ENCODE measurements at places on chromosomes 5 and 9.

DNA sequence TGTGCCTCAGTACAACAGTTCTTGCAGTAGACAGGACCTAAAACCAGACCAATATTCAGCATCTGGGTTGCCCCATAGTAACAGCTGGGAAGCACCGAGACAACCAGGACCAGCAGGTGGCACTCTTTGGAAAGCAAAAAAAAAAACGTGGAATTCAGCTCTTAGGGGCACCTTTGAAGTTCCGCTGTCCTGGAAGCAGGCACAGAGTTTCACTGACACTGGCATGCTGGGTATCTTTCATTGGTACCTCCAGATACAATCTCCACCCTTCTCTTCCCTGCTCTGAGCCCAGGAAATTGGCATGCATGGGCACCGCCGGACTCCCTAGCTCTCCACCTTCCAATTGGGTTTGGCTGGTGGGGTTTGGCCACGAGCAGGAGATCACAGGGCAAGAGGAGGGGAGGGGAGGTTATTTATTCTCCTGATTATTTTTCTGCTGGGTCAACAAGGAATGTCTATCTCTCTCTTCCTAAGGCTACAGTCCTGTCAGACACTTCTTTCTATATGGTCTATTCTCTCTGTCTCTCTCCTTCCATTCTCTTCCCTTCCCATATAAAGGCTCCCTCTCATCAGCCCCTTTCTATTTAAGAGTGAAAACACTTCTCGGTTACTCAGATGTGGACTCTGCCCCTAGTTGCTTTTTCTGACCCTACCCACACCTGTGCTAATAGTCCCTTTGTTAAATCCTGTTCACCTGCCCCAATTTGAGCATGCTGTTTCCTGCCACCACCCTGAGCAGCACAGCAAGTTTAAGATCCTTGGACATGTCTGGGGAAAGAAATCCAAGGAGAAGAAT, 1.9 kb upstream of the IDNK start:
- DNase-seq, result peak; percentile 30

DNA sequence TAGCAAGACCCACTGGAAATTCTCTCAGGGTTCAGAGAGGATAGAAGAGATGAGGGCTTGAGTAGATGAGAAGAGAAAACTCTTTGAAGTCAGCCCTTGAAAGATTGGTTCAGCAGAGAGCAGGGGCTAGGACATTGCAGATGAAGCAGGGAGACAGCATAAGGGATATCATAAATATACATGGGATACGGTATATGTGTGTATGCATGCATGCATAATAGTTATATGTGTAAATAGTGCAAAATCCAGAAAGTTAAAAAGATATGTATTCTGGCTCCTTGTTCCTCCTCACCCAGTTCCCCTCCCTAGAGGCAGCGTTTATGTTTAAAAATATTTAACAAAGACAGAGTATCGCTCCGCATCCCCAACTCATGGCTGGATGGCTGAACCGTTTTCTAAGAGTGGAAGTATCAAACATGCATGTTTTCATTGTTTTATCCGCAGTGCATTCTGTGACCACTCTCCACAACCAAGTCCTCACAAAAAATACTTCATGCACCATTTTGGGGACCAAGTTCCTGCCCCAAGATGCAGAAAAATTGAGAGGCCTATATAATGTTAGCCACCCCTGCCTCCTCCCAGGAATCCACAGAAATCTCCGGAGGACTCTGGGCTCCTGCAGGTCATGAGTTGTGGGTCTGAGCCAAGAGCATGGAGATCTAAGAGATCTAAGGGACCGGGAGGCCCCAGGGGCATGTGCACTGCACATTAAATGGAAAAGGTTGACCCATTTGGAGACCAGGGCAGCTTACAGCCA, 119.5 kb downstream of the MTX3 start:
- DNase-seq, result no peak

GRCh38 chr9:94153905-94154304, 69.6 kb downstream of the PTPDC1 start:
- no peak for DNase-seq

- DNase-seq, result no peak
Measured at GRCh38 chr9:131060900-131061630, 35.3 kb upstream of the AIF1L start.

DNA sequence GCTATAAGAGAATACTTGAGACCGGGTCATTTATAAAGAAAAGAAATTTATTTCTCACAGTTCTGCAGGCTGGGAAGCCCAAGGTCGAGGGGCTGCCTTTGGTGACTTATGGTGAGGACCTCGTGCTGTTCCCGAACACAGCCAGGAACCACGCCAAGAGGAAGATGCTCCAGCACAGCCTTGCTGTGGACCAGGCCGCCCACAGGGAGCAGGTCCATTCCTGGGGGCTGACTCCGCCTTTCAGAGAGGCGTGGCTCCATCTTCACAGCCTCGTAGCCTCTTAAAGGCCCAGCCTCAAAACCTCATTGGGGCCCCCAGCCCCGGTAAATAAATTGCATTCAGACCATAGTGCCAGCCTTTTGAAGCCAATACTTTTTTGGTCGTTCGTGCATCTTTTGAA, 93.5 kb upstream of the CACNA1B start:
- no peak for DNase-seq

DNA sequence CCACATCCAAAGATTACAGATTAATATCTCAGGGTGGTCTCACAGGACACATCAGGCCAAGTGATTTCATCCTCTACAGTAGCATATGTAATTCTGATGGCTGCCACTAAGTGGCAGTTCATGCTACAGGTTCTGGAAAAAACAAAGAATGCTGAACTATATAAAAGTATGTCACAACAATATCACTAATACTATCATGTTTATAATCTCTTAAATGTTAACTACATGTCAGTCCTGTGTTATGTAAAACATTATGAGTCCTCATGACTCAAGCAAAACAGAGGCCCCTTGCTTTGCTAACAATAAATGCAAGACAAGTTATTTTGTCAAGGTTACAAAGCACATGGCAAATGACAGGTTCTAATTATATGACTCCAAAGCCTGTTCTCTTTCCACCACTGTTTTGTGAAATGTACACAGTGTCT, 233.2 kb downstream of the FBXL17 start:
- peak; percentile 15 for DNase-seq

GRCh38 chr5:11429254-11429653, 475.0 kb downstream of the CTNND2 start:
- peak; percentile 14 for DNase-seq

- DNase-seq, result no peak
Measured at GRCh38 chr5:963310-963672, 45.3 kb upstream of the NKD2 start.

DNA sequence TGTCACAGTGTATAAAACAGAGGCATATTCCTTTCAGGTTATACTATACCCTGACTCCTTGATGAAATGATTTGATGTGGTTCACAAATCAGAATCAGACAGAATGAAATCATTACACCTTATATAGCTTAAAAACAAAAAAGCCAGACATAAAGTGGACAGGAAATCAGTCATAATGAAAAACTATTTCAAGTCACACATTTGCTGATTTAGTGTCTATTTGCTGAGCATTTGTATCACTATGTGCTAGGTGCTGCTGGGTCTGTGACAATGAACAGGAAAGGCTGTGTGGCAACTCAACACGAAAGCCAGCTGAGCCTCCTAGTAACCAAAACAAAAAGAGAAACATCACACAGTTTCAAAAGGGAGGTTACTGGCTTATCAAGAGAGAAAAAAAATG, 194.0 kb downstream of the EFNA5 start:
- no peak for DNase-seq

DNA sequence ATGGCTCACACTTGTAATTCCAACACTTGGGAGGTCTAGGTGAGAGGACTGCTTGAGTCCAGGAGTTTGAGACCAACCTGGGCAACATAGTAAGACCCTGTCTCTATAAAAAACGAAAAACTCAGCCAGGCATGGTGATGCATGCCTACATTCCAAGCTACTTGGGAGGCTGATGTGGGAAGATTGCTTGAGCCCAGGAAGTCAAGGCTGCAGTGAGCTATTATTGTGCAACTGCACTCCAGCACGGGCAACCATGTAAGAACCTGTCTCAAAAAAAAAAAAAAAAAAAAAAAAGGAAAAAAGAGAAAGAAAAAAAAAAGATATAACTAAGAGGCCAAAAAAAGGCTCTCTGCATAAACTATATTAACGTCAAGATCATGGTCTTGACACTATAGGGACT, 27.3 kb downstream of the GIN1 start:
- DNase-seq, result no peak

- DNase-seq, result no peak
Measured at GRCh38 chr5:128121651-128122050, 38.1 kb downstream of the SLC12A2 start.

DNA sequence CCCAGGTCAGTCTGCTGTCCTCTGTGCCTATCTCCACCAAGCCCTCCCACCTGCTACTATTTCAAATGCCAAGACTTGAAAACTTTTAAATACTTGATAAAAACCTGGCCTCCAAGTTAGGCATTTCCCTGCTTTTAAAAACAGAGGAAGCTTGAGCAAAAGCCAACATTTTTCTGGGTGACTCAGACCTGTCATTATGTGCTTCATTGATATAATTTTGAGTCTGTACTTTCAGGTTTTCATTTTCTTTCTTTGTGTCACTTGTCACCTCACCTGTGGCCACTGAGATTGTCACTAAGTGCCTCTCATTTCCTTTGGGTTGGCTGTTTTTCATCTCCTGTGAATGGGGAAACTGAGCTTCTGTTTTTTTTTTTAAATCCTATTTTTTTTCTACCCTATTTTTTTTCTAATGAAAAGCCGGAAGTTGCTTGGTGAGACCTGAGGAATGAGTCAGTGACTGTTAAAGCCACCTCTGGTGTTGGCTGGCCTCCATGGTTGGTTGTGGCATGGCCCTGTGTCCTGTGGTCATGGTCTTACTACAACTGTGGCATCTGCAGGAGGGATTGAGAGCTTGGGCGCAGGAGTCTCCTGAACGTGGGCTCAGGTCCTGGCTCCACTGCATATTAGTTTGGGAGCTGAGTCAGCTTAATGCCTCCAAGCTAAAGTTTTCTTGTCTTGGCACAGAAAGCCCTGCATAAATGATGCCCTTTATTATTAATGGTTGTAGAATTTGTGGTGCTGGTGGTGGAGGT, 56.7 kb downstream of the ARHGAP26 start:
- no peak for DNase-seq

DNA sequence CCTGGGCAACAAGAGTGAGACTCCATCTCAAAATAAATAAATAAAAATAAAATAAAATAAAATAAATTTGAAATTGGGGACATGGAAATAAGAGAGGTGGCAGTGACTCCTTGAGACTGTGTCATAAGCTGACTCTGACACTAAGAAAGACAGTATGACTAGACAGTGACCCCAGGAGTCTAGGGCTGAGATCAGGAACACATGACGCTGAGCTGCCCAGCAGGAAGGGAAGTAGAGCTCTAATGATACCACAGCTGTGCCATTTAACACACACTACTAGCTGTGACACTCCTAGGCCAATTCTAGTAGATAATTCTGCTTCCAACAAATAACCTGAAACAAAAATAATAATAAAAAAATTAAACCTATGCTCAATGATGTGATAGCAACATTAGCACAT, 293.0 kb downstream of the SEC61B start:
- DNase-seq, result no peak

DNA sequence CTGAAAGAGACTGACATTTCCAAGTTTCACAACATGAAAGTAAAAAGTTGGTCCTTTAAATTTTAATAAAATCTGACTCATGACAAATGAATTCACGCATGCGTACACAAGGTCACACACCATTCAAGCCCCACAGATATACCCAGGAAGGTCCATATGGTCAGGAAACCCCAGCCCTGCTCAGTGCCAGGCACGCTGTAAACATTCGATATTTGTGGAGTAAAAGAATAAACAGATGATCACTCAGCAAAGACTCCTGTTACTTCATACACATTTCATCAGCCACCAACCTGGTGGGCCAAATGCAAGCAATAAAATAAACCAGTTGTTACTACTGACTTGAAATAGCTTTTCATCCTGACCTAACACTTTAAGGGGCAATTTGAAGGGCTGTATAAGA, 158.0 kb upstream of the RETREG1 start:
- no peak for DNase-seq

GRCh38 chr9:35749515-35750255, 598 bp downstream of the RGP1 start:
- no peak for DNase-seq

GRCh38 chr5:1021136-1021968, 12.8 kb downstream of the NKD2 start:
- DNase-seq, result no peak

DNA sequence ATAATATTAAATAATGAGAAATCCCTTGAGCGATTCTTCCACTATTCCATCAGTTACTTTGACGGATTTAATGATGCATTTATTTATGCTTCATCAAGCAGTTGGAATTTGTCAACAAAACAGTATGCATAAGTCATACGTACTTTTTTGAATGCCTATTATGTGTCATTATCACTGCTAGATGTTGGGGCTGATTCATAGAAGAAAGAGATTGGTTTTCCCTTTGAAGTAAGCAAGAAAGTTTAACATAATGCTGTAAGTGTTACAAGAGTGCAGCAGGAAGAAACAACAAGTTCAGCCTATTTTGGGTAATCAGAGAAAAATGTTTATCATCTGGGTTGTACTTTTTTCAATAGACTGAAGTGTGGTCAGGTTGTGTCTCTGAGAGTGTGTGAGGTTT, 121.2 kb upstream of the RANBP3L start:
- DNase-seq, result no peak

DNA sequence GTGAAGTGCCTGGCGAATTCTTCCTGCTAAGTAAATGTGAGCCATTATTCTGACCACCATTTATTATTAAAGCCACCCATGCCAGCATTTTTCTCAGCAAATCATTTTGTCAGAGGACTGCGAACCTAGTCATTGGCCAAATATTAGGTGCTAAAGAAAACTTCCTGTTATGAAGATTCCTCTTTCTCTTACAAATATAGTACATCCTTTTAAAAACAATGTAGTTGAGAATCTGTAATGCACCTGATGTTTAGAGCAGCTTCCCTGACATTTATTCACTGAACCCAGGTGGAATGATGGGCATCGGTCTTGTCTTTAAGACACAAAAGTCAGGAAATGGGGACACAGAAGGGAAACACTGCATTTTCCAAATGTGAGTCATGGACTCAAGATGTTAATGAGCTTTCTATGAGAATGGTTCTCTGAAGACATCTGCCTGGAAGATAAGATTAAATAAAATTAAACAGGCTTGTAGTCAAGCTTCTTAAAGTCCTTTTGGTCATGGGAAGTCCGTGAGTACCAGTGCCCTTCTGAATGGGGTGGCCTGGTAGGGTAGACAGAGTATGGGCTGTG, 290.6 kb downstream of the FBXL7 start:
- no peak for DNase-seq

- no peak for DNase-seq
Measured at GRCh38 chr9:72169178-72169577, 19.9 kb downstream of the GDA start.

Measured in COR-L47 (cell line).